ENCODE measurements at places on chromosomes 1 and 21.

DNA sequence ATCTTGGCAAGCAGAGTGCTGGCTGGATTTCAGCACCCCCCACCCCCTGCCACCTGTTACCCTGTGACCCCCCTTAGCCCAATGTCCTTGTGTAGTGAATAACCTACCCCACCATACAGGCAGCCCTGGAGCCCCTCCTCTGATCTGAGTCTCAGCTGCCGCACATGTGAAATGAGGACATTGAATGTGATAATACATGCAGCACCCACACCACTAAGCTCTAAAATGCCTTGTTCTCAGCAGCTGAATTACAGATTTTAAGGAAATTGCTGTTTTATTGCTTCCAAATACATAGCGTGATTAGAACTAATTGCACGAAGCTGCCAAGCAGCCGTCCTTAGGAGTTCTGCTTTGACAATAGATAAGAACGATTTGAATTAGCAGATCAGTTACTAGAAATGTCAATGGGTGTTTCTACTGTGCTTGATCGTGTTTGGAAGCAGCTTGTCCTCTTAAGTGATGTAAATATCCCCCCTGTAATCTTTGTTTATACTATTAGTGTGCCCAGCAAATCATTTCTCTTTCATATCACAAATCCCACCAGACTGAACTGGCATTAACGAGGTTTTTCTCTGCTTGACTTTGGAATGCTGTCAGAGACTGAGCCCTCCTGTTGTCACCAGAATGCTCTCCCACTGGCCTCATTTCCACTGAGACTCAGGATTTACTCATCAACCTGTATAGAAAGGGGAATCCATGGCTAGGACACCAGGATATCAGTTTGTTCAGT lies 4.9 kb downstream of the SLAMF8 start:
- H3K27ac ChIP-seq, result no peak overlapping the region
- H3K36me3 ChIP-seq, result no peaks in the 10 kb centered on the region
- no peak overlapping the region for H3K4me3 ChIP-seq
- H3K27me3 ChIP-seq, result no peaks in the 10 kb centered on the region
- DNase-seq, result no peak

- no peaks in the 10 kb centered on the region for H3K27me3 ChIP-seq
- H3K27ac ChIP-seq, result no peak overlapping the region
- no peaks in the 10 kb centered on the region for H3K36me3 ChIP-seq
- DNase-seq, result no peak
- no peak overlapping the region for H3K4me3 ChIP-seq
These were observed 14.1 kb downstream of the VSIG8 start for GRCh38 chr1:159848326-159848725.

GRCh38 chr21:31299291-31300147 lies 44.5 kb downstream of the TIAM1 start:
- no peak overlapping the region for H3K4me3 ChIP-seq
- H3K27ac ChIP-seq, result no peak overlapping the region
- no peaks in the 10 kb centered on the region for H3K4me1 ChIP-seq
- no peaks in the 10 kb centered on the region for H3K36me3 ChIP-seq
- no peak for DNase-seq
- H3K27me3 ChIP-seq, result no peaks in the 10 kb centered on the region

GRCh38 chr1:47767741-47768100 lies 229.5 kb downstream of the TRABD2B start:
- no peak overlapping the region for H3K4me3 ChIP-seq
- H3K27me3 ChIP-seq, result no peaks in the 10 kb centered on the region
- DNase-seq, result no peak
- no peak overlapping the region for H3K27ac ChIP-seq

DNA sequence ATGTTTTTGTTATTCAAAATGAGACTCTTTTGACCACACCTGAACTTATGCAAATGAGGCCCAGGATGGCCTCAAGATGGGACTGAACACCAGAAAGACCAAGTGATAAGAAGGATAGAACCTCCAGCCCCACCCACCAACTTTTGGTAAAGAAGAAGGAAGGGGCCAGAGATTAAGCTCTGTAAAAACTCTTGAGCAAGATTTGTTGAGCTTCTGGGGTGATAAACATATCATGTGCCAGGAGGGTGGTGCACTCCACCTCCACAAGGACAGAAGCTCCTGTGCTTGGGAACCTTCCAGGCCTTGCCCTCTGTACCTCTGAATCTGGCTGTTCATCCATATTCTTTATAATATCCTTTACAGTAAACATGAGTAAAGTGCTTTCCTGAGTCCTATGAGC lies 5.3 kb downstream of the RSPH1 start:
- H3K4me3 ChIP-seq, result no peak overlapping the region
- H3K27ac ChIP-seq, result no peak overlapping the region
- no peaks in the 10 kb centered on the region for H3K27me3 ChIP-seq
- DNase-seq, result no peak
- H3K36me3 ChIP-seq, result no peaks in the 10 kb centered on the region

DNA sequence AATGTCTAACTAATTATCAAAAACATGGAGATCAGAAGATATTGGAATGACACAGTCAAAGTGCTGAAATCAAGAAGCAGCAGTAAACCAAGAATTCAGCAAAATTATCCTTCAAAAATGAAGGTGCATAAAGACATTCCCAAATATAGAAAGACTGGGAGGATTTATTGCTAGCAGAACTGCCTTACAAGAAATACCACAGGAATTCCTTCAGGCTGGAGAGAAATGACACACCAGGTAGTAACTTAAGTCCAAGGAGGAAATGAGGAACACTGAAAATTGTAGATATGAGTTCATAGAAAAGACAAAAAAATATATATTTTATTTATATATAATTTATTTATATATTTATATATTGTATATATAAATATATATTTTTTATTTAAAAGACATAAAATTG lies 217.2 kb downstream of the RPS6KC1 start:
- H3K36me3 ChIP-seq, result no peaks in the 10 kb centered on the region
- DNase-seq, result no peak
- no peak overlapping the region for H3K4me3 ChIP-seq

DNA sequence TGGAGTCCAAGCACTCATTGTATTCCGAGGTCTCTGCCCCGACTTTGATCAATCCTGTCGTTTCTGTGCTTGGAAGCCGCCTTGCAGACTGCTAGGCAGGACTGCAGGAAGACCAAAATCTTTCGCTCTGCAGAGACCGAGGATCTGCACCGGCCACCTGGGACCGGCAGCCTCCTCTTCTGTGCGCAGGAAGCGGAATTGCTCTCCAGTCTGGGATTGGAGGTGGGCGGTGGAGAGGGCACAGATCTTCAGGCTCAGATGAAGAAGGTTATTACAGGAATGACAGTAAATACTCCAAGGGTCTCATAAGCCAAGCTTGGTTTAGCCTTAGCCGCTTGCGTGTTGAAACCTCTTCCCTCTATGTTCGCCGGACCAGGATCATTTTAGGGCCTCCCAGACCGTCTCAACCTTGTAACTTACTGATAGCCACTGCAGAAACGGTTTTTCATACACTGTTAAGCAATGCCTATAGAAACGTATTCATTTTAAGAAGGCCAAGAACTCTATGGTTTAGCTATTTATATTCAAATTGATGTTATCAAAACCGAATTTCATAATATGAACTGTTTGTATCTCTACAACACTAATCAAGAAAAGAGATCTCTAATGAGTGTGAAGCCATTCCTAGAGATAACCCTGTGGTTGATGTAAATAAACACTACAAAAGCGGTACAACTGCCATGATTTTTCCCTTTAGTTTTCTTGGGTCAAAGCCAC lies 1.1 kb downstream of the MIA3 start:
- peak overlapping the region; percentile 49 for H3K27ac ChIP-seq
- DNase-seq, result no peak
- peaks cover 16% of the 10 kb centered on the region for H3K4me1 ChIP-seq
- H3K4me3 ChIP-seq, result peak overlapping the region; percentile 88
- H3K27me3 ChIP-seq, result peaks cover under 1% of the 10 kb centered on the region
- peaks cover 5% of the 10 kb centered on the region for H3K36me3 ChIP-seq

DNA sequence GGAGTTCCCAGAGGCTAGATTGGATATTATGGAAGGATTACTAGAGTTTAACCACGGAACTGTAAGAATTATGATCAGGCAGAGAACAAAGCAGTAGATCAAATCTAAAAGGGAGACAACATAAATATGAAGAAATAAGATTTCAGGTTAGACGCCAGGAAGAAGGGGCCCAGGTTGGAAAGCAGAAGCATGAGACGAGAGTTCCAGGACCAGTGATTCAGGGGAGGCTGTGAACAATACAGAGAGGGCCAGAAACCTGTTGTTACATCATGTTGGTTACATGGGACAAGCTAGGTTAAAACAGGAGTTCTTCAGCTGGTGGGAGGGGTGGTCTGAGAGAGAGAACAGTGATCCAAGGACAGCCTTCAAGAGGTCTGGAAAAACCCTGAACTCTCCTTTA lies 128.4 kb upstream of the MROH9 start:
- H3K36me3 ChIP-seq, result no peaks in the 10 kb centered on the region
- H3K27me3 ChIP-seq, result no peaks in the 10 kb centered on the region
- DNase-seq, result no peak
- H3K4me3 ChIP-seq, result no peak overlapping the region
- no peak overlapping the region for H3K27ac ChIP-seq

DNA sequence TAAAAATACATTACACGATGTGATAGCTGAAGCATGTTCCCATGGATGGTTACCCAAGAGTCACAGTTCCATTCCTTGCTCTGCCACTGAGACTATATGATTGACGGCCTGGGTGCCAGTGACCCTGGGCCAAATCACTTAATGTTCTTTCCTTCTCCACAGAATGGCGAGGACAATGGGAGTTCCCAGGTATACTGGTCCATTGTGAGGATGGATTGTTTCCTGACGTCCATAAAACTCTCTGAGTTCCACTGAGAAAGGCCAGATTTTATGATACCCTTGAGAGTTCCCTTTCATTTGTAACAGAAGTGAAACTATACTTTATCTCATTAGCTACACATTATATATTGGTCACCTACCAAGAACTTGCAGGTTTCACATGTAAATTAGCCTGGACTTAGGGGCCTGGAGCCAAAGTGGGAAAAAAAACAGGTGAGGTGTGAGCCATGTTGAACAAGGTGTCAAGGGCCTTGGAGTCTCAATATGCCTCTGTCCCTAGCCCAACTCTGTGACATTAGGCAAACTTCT lies 502.2 kb upstream of the DAB1 start:
- no peak overlapping the region for H3K27ac ChIP-seq
- no peaks in the 10 kb centered on the region for H3K4me1 ChIP-seq
- no peaks in the 10 kb centered on the region for H3K36me3 ChIP-seq
- no peak for DNase-seq

GRCh38 chr21:41899426-41900202 lies 20.5 kb upstream of the PRDM15 start:
- H3K27me3 ChIP-seq, result no peaks in the 10 kb centered on the region
- H3K27ac ChIP-seq, result no peak overlapping the region
- DNase-seq, result no peak
- no peaks in the 10 kb centered on the region for H3K4me1 ChIP-seq

GRCh38 chr1:44701141-44701573 lies 26.6 kb downstream of the ARMH1 start:
- H3K36me3 ChIP-seq, result no peaks in the 10 kb centered on the region
- no peaks in the 10 kb centered on the region for H3K27me3 ChIP-seq
- no peak overlapping the region for H3K27ac ChIP-seq
- no peak overlapping the region for H3K4me3 ChIP-seq

DNA sequence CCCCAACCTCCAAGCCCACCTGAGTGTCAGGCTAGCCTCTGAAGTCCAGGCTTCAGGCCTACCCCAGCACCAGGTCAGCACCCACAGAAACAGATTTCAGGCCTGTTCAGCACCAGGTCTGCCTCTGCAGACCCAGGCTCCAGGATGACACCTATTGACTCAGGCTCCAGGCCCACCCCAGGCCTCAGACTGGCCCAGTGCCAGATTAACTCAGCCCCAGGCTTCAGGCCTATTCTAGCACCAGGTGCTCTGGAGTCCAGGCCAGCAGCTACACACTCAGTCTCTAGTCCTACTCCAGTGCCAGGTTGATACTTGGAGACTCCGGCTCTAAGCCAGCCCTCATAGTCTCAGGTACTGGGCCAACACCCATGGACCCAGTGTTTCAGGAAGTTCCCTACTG lies 541.7 kb upstream of the PBX1 start:
- no peak overlapping the region for H3K27ac ChIP-seq
- H3K4me3 ChIP-seq, result no peak overlapping the region
- no peaks in the 10 kb centered on the region for H3K36me3 ChIP-seq
- H3K27me3 ChIP-seq, result no peaks in the 10 kb centered on the region
